HuH-7.5 (cell line): ENCODE measurements at places on chromosomes 5 and 9.

- no peak for DNase-seq
These were observed 408.4 kb downstream of the CCDC171 start for GRCh38 chr9:15961217-15961616.

DNA sequence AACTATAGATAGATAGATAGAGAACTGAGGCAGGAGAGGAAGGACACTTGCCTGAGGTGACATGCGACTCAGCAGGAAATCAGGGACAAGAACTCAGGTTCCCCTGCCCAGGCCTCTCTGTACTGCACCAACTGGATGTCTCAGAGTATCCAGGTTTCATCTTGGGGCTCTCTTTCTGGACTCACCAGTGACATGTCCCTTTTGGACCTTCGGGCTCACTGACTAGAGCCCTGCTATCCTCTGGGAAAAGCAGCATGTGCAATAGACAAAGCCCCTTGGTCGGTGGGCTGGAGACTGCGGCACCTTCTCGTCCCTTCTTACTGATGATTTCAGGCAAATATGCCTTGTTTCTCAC lies 104.5 kb downstream of the RGS3 start:
- DNase-seq, result no peak

DNA sequence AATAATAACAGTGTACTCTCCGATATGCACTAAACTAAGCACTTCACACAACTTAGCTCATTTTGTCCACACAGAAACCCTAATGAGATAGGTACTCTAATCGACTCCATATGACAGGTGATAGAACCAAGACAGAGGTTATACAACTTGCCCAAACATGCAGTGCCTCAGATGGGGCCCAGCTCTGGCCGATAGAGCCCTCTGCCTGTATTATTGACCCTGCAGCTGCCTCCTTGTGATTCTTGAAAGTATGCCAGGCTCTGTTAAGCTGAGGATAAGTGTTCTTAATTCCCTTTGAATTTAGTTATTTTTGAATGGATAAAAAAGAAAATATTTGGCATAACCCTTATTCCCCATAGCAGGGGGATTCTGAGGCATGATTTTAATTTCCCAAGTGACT lies 78.5 kb downstream of the HMHB1 start:
- no peak for DNase-seq

DNA sequence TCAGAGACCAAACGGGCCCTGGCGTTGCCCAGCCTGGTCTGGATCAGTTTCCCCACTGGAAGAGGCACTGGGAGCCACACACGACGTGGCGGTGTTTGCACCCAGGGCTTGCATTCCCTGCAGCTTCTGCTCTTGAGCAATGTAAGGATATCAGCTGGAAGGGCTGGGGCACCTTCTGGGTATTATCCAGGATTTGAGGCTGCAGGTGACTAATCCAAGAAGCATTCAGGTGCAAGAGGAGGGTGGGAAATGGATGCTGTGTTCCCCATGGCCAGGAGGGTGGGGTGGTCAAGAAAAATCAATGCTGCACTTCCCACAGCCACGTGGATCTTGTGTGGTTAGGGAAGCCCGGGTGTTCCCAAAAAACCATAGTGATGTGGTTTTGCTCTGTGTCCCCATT lies 430.9 kb downstream of the IRX2 start:
- DNase-seq, result no peak
